Ascending aorta (tissue), 2 donors: ENCODE measurements at places on chromosomes 1 and 21.

DNA sequence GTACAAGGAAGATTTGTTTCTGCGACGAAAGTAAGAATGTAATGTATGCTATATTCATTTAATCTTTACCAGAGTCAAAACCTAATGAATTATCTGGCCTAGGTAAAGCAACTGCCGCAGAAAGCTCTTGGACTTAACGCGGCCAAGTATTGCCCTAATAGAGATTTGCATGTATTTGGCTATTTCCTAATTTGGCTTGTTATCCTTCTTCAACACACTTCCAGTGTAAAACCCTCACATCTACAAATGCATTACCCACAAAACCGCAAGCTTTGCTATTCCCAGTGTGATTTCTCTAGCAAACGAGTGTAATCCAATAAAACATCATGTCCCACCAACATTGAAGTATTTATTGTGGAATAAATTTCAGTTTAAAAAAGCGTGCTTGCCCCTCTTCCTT lies 123.8 kb upstream of the LMO4 start:
- DNase-seq, result no peak

DNA sequence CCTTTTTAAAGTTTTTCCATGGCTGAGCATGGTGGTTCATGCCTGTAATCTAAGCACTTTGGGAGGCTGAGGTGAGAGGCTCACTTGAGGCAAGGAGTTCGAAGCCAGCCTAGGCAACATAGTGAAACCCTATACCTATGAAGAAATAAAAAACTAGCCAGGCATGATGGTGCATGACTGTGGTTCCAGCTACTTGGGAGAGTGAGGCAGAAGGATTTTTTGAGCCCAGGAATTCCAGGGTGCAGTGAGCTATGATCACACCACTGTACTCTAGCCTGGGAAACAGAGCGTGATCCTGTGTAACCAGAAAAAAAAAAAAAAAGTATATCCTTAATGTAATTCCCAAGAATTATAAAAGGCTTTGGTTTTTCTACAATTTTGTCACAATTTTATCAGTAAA lies 17.4 kb downstream of the DEPDC1 start:
- DNase-seq, result no peak

- no peak for DNase-seq
These were observed 174.8 kb downstream of the PLPP3 start for GRCh38 chr1:56404561-56405030.

GRCh38 chr1:17272646-17273045 lies 23.7 kb downstream of the PADI3 start:
- DNase-seq, result no peak

DNA sequence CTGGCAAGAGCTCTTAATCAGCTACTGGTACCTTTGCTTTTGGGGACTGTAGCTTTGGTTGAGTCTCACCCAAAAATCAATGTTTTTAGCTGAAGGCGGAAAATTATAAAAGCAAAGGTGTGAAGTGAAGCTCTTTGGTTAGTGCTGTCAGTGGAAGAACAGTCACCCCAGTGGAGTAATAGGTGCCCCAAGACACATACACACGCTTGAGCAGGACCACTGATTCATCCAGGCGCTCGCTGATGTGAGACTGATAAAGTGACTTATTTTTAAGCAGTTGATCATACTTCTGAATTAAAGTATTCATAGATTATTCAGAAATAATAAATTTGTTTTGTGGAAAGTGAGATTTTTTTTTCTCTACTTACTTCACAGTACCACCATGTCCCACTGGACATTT lies 37.1 kb downstream of the TGFB2 start:
- no peak for DNase-seq

GRCh38 chr1:182308826-182309225 lies 82.8 kb downstream of the GLUL start:
- DNase-seq, result no peak

DNA sequence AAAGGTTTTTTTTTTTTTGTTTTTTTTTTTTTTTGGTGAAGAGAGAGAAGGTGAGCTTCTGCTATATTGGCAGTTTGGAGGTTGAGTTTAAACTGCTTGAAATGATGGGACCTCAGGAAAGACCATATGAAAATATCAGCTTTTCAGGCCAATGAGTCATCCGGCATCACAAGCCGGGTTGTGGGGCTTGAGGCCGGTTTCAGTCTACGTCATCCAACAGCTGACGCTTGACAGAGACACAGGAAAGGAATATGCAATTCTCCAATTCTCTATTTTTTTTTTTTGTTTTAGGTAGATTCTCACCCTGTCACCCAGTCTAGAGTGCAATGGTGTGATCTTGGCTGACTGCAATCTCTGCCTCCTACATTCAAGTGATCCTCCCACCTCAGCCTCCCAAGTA lies 52.4 kb downstream of the KCNJ6 start:
- peak; percentile 62 for DNase-seq

- DNase-seq, result no peak
These were observed 53.4 kb downstream of the DMAP1 start for GRCh38 chr1:44266400-44267344.

- no peak for DNase-seq
These were observed 148.9 kb upstream of the VANGL1 start for GRCh38 chr1:115492880-115493279.

DNA sequence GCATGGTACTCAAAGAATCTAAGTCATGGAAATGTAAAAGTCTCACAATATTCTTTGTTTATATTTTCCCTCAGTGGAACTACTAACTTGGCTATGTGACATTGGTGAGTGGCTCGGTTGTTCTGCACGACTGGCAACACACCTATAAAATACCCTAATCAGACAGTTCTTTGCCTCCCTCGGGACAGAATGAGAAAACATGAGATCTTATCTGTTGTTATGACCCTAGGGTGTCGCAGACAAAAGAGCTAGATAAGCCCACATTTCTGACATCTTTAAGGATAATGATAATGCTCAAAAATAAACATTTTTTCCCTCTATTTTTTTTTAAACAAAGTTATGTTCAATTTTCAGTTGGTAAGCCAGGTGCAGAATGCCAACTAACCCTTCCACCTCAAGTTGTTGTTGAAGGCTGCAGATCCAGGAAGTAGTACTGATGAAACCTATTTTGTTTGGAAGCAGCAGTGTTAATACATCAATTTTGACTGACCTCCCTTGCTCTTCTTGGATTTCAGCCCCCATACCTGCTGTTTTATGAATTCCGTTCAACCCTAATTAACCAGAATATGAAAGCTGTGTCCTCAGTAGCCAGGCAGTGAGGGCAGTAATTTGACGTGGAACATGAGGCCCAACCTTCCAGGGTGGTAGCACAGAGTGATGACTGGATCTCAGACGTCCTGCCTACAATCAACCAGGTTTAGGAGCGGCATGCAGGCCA lies 108.7 kb upstream of the DUSP10 start:
- DNase-seq, result no peak

DNA sequence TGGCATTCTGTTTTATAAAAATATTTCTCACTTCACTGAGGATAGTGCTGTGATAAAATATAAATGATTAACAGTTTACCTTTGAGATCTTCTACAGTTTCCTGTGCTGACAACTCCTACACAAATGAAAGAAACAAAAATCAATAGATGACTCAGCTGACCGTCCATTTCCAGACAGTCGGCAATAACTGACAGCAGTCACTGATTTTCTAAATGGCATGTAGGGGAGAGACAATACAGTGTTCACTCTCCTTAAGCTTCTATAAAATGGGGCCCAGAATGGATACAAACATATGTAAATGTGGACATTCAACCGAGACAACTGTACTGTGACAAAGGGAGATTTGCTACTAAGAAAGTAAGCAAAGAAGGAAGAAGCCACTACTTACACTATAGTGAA lies 34.3 kb downstream of the PCNX2 start:
- DNase-seq, result no peak

DNA sequence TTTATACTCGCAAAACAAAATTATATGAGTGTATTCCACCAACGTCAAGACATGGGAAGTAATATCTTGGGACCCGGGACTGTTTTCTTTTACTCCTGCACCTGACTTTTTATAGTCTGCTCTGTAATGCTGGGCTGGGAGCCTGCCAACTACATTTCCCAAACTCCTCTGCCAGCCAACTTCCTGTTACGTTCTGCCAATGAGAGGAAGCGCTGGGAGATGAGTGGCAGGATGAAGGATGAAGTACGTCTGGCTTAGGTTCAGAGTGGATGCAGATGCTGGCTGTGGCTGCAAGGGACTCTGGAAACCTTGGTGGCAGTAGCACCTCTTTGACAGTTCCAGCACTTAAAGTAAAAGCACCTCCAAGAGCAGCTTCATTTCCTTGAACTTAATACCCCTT lies 59.6 kb downstream of the USP24 start:
- DNase-seq, result peak; percentile 67

- DNase-seq, result no peak
These were observed 61.4 kb downstream of the CD247 start for GRCh38 chr1:167456926-167457325.
